ENCODE measurements at places on chromosomes 4 and X. TPM values are rescaled to one million over a fixed set of nuclear protein-coding genes. Genes with fewer than 3 reads are reported as not detected.

DNA sequence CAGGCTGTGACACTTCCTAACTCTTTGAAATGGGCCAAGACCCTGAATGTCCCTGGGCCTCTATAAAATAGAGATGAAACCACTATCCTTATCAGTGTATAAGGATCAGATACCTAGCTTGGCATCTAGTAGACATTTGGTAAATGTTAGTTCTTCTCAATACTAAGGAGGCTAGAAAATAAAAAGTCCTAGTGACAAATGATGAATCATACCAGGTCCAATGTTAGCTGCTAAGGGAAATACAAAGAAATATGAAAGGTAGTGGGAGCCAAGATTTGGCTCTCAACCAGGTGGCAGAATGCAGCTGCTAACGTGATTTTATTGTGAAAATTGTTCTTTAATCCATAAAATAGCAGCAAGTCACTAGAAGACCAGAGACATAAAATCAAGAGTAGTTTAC lies 19.8 kb upstream of the PPARGC1A start:
- DNase-seq = no peak

- no peak for DNase-seq
Observed at GRCh38 chr4:41498177-41498576, 39.8 kb upstream of the LIMCH1 start.

DNA sequence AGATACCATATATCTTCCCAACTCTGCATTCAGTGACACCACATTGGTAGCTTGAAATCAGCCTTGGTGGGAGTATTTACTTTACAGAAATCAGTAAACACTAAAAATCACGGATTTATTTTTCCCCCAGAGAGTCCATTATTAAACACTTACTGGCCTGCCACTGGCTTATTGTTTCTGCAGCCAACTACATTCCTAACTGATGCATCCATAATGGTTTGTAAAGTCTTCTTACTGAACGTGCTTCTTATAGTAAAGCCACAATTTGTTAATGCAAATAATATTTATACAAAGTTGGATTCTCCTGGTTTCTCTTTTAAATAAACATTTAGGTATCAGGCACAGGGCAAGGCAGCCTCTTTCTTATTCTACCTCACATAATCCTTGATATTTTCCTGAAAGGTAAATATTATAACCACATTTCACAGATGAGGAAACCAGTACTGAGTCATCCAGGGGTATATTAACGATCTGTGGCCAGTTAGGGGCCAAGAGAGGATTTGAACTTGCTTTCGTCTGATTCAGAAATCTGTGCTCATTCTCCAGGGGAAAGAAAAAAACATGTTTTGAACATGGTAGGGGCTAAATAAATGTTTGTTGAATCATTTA lies 136.5 kb downstream of the RAB28 start:
- DNase-seq = no peak

- no peak for DNase-seq
Observed at GRCh38 chrX:30863974-30864373, 25.1 kb downstream of the TAB3 start.

GRCh38 chr4:149048451-149049143 lies 606.4 kb upstream of the NR3C2 start:
- DNase-seq = no peak

- no peak for DNase-seq
Observed at GRCh38 chr4:105994061-105994460, 98.8 kb downstream of the NPNT start.

AKAP4 gene
- total RNA-seq = not detected

ADH1A gene
- total RNA-seq = 0.16 TPM

FAM241A gene
- 1.9 TPM for total RNA-seq

NEK1 gene
- total RNA-seq = 7.4 TPM

BRS3 gene
- total RNA-seq = not detected

All from colonic mucosa (tissue), 4 donors.